CD8-positive, alpha-beta T cell (primary cell): ENCODE measurements at places on chromosomes 11 and 22. TPM values are rescaled to one million over a fixed set of nuclear protein-coding genes. Genes with fewer than 3 reads are reported as not detected.
A peak's percentile ranks its signal among the peaks of the same experiment; 100 is the strongest.

Gene MMP11
- total RNA-seq = 1.9 TPM

Gene OR8G1
- total RNA-seq = not detected

Gene WNT11
- 10.8 TPM for total RNA-seq

Gene IL10RA
- total RNA-seq = 295 TPM

Gene GSTT2B
- not detected for total RNA-seq

Gene APOBEC3B
- not detected for total RNA-seq

Gene MB
- total RNA-seq = not detected

Gene TECTA
- total RNA-seq = 0.25 TPM

Gene MUC2
- total RNA-seq = not detected

Gene FGF19
- total RNA-seq = not detected

Gene RBFOX2
- 0.94 TPM for total RNA-seq

Gene TSSK2
- 0.25 TPM for total RNA-seq

- no peak for DNase-seq
These were observed 17.8 kb downstream of the PRR5L start for GRCh38 chr11:36313750-36314433.

DNA sequence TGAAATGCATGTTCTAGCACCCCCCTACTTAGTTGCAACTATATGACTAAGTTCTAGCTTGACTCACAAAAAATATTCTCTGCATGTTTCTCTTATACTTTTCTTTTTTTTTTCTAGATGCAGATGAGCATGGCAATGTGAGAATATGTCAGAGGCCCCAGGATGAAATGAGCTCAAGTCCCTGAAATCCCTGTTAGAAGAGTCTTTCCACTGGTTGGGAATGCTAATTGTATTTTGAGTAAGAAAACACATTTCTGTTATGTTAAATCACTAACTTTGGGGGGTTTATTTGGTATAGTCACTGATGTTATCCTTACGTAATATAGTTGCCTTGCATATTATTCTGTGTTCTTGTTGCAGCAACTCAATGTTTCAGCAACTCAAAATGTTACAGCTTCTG is 306.1 kb upstream of the CCDC179 start:
- no peak for DNase-seq

GRCh38 chr11:121453589-121454299 is 977 bp upstream of the SORL1-AS1 start:
- peak; percentile 17 for DNase-seq

- no peak for DNase-seq
These were observed 9.4 kb downstream of the CBX6 start for GRCh38 chr22:38862375-38863329.

GRCh38 chr22:46090036-46090591 is 60.2 kb upstream of the PPARA start:
- DNase-seq = no peak

- no peak for DNase-seq
These were observed 444.3 kb upstream of the B3GAT1 start for GRCh38 chr11:134856056-134856971.

- peak; percentile 18 for DNase-seq
These were observed 1.0 kb downstream of the CCDC86 start for GRCh38 chr11:60842668-60843600.

DNA sequence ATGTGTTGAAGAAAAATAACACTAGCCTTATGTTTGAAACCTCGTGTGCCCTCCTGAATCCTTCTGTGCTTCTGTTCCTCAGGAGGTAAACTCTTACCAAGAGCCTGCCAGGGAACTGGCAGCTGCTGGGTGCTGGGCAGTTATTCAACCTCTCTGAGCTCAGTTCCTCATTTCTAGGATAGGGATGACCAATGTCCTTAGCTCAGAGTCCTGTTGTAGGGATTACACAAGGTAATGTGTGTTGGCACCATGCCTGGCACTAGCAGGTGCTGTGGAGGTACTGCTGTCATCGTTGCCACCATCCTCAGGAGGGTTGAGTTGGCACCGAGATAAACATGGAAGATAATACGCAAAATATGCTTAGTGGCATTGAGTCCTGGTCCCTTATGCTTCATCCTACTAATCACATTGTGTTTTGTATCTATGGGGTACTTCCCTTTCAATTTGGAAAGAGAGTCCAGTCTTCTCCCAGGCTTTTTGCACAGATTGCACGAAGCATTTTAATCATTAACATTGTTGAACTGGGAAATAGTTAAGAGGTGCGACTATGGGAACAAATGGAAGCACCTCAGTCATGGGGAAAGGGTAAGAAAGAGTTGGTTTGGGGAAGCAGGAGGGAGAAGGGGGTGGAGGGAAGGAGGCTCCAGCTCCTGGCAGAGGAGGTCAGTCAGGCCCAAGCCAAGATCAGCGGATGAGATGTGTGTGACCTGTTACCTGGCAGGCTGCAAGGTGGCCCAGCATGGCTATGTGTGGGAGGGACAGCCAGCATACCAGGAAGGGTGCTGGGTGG is 56.7 kb downstream of the CABIN1 start:
- no peak for DNase-seq

DNA sequence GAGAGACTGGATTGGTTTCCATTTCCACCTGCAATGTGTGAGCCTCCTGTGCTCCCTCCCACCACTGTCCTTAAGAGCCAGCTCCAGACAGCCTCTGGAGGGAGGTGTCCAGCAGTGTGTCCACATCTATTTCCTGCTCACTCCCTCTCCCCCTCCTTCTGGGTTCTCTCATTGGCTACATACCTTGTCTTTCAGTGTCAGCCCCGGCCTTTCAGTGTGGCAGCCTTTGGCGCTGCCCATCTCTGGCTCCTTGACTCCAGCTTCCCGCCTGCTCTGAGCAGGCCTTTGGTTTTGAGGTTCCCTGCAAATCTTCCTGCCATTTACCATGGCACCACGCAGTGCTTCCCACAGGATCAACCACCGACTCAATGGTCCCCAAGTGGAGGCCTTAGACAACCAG is 19.0 kb upstream of the PTPRJ start:
- no peak for DNase-seq

GRCh38 chr11:132231656-132232347 is 861.4 kb downstream of the NTM start:
- no peak for DNase-seq

- DNase-seq = peak; percentile 65
These were observed 7.6 kb downstream of the SLC29A2 start for GRCh38 chr11:66363805-66364535.

DNA sequence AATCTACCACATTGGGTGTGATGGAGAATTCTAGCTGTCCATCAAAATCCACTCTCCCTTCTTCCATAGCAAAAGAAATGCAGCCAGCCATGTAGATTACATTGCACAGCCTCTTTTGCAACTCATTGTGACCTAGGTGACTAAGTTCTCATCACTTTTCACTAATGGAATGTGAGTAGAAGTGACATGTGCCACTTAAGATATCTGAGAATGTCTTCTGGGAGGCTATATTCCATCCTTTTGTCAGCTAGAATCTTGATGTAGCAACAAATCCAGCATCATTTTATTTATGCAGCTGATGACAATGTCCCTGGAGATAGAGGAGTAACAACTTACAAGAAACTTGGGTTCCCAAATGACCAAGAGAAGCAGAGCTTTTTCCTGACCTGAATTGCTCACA is 61.5 kb upstream of the API5 start:
- no peak for DNase-seq

DNA sequence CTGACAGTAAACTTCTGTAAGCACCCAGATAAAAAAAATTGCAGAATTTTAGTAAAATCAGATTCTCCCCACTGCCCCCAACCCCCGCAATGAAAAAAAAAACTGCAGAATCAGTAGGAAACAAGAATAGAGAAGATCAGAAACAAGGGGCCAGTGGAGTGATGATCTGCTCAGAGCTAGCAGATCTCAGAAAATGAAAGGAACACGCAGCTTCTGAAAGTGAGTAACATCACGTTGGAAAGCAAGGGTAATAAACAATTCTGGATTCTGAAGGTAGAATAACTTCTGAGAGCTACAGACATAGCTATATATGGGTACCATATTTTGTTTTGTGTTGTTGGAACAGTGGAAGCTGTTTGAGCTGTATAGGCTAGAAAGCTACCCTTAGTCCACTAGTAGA is 23.2 kb downstream of the ACAT1 start:
- no peak for DNase-seq

DNA sequence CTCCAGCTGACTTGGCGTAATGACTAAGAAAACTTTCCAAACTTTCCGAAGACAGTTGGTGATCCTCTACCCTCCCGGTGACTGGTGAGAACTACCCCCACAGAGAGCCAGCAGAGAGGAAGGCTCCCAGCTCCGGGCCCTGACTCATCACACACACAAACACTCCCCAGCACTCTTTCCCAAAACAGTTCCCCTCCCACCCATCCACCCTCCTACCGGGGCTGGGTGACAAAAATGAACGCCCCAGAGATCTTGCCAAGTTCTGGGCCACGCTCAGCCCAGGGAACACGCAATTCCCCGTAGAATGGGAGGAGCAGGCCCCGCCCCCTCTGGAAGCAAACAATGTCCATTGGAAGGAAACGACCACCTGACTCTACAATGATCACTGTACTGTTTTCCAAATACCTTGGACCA is 21.3 kb upstream of the JAM3 start:
- no peak for DNase-seq

- no peak for DNase-seq
These were observed 127.3 kb upstream of the SEZ6L start for GRCh38 chr22:26041931-26042330.

GRCh38 chr11:77104727-77105126 is 2.1 kb downstream of the OMP start:
- no peak for DNase-seq

DNA sequence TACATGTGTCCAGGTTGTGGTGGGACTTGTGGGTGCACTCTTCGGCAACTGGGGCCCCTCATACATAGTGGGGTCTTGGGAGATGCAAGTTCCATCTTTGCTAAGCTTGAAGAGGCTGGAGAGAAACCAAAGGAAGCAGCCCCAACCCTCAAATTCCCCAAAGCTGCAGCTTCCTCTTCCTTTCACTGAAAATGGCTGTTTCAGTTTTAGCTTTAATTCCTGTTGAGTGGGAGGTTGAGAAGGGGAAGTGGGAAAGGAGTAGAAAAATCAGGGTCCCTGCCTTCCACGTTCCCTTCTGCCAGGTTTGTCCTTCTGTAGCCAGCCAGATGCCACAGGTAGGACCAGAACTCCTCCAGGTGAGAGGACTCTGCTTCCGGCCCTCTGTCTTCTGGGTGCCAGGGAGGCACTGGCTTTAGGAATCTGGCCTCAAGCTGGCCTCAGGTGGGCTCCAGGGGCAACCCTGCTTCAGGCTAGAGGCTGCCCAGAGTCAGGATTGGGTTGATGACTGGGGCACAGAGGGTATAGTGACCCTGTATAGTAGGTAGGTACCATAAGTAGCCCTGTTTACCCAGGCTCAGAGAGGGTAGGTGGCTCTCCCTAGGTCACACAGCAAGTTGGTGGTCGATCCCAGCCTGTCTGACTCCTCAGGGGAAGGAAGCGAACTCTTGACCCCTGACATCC is 16.2 kb downstream of the P2RY6 start:
- DNase-seq = no peak

DNA sequence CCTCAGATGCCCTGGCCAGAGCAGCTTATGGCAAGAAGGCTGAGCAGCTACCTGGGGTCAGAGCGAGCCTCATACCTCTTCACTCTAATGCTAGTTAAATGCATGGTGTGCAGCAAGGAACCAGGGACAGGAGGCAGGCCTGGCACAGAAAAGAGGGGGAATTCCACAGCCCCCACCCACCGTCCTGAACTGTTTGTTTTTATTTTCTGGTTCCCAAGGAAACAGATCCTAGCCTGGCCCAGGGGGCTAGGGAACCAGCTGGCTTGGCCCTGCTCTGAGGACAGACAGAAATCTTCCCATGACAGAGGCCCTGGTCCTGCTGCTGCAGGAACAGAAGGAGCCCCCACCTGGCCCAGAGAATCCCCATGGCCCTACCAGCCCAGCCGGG is 40.4 kb downstream of the SLCO2B1 start:
- no peak for DNase-seq

DNA sequence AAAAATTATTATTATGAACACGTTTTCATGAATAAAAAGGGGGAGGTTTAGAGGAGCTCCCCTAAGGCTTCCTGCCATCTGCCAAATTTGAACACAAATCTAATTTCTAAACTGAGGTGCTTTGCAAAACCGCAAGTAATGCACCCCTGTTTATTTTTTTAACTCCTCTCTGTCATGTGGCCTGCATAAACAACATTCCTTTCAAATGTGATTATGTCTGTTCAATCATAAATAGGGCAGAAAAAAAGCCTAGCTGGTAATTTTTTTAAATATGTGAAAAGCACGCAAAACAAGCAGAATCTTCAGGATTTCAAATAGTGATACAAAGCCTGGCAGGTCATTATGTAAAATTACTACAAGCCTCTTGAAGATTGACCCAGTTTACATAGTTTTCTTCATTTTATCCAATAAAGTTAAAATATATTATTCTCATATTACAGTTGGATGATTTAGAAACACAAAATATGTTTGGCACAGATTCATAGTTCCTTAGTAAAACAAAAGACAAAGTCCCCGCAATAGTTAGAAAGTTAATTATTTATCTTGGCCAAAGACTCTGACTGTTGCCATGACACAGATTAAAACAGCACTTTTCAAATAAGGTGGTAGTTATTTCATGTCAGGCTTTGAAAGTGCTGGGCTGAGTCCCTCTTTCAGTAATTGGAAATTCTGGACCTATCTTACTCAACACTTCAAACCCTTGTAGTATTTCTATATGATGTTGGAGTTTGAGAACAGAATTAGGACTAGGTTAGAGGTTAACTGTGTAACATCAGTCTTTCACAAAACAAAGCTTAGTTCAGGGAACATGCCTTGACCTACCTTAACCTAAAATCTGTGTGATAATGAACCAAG is 200.3 kb upstream of the MPPED2 start:
- no peak for DNase-seq

DNA sequence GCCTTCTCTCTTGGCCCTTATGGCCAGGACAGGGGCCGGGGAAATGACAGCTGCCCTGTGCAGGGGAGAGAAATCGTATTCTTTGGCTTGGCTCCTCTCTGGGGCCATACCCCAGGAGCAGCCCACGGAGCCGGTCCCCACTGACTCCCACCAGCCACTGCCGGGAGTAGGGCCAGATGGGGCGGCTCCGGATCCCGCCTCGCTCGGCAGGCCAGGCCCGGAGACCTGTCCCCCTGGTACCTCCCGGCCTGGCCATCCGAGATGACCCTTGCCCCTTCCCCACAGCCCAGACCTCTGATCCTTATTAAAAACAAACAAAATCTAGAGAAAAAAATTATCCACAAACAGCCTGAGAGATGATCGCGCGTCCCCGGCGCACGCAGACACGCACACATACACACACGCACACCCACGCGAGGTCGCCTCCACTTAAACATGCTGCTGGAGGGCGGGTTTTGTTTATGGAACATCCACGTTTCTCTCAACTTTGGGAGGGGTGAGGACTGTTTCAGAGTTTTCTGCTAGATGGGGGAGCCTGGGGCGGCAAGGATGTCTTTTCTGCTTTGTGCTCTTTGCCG is 59.1 kb downstream of the IGLL1 start:
- DNase-seq = no peak

- DNase-seq = no peak
These were observed 546.0 kb downstream of the METTL15 start for GRCh38 chr11:28654191-28654590.

GRCh38 chr22:40595497-40596234 is 40.9 kb downstream of the MRTFA start:
- no peak for DNase-seq
